ENCODE measurements at places on chromosomes 4 and X. TPM values are rescaled to one million over a fixed set of nuclear protein-coding genes. Genes with fewer than 3 reads are reported as not detected.

DNA sequence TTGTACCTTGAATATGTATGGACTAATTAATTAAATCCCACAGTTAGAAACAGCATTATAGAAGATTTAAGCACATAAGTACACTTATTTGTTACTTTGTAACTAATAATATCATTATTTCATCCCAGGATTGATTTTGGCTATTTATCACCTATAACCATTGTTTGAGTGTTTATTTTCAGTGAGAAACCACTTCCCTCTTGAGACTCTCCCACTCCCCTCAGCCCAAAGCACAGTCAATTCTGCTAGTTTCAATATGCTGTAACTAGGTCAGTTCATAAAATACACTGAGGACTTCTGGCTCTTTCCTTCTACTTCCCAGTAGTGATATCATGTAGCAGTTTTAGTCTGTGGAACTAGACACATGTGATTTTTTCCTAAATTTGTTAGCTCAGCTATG is 16.3 kb downstream of the OFD1 start:
- no peak for DNase-seq

GRCh38 chr4:151485541-151486131 is 76.7 kb downstream of the FHIP1A start:
- DNase-seq, result no peak

DNA sequence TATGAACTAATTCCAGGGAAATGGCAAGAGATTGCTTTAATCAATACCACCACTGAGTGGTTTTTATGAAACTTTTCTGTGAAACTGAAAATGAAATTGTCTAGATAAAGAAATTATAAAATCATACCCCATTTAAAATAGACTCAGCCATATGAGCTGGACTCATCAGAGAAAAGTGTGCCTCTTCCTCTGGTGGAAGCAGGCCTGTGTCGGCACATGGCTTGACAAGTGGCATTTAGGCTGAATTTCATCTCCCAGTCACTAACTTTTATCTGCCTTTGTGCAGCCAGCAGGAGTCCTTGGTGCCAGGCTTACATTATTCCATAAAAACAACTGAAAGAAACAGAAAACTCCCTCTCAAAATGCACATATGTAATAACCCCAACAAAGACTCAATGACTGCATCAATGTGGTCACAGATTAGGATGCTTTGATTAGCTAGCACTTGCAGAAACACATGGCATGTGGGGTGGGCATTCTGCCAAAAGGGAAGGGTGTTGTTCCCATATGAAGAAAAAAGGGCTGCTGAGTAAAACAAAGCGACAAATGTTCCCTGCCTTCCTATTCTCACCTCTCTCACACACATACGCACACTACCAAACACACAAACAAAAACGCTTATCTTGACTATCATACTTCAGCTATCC is 232.3 kb downstream of the PABPC4L start:
- no peak for DNase-seq

DNA sequence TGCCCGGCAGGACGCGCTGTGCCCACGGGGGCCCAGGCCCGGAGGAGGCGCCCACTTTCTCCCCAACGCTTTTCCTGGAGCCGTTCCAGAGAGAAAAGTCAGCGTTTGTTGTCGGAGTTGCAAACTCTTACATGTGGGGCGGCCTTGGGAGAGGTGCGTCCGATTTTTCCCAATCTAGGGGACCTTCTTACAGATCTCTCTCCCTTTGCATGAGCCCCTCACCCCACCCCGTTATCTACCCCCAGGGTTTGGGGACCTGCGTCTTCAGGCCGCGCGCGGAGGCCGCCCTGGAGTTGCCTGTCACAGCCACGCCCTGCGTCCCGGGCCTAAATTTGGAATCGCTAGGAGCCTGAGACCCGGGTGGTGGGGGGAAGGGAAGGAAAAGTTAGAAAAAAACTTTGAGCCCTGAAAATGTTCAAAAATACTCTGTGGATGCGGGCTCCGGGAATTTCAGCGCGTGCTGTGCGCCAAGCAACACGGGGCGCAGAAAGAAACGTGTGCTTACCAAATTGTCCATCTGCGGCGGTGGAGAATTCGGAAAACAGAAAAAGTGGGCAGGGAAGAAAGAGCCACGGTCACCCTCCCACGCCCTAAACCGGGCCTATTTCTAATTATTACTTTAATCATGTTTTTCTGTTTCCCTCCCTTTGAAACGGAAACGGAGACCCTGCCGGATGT is 587 bp downstream of the CD99 start:
- no peak for DNase-seq

GRCh38 chrX:73766431-73766795 is 203.4 kb downstream of the CHIC1 start:
- DNase-seq, result no peak

DNA sequence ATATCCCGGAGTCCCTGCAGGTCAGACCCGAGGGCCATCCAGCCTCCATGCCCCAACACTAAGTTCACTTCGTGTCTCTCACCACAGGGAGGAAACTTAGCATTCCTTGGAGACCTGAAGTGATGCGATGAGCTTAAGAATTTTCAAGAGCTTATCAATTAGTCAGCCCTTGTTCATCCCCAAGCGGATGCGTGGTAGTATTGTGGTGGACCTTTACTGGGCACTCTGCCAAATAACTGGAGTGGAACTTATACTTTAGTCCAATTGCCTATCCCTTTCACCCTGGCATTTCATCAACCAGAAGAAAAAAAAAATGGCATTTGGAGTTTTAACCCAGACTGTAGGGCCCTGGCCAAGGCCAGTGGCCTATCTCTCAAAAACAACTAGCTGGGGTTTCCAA is 137.1 kb downstream of the RELL1 start:
- DNase-seq, result peak; percentile 71

- DNase-seq, result peak; percentile 39
These were observed 96.4 kb downstream of the PGRMC2 start for GRCh38 chr4:128191115-128191781.

- no peak for DNase-seq
These were observed 30.3 kb downstream of the AMMECR1 start for GRCh38 chrX:110287605-110288004.

DNA sequence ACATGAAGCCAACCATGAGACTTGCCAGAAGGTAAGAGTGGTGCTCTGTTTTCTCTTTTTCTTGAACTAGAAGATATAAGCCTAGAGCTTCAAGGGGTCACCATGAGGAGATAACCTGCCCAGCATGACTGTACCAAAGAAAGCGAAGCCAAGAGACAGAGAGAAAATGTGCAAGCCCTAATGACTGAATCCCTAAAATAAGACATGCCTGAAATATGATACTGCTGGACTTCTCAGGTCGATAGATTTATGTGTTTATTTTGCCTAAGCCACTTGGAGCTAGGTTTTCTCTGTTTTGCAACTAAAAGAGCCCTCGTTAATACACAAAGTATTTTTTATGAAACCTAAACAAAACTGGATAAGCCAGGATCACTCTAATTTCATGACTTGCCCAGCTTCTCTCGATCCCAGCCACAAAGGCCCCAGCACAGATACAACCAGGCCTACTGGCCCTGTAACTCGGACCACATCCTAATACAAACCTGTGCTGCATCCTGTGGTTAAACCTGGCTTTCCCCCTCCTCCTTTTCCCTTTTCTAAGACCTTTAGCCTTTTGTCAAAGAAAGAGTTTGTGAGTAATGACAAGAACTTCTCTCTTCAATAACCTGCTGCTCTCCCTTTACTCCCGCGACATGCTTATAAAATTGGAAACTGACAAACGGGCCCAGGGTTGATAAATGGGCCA is 185.8 kb downstream of the APBB2 start:
- DNase-seq, result no peak

DNA sequence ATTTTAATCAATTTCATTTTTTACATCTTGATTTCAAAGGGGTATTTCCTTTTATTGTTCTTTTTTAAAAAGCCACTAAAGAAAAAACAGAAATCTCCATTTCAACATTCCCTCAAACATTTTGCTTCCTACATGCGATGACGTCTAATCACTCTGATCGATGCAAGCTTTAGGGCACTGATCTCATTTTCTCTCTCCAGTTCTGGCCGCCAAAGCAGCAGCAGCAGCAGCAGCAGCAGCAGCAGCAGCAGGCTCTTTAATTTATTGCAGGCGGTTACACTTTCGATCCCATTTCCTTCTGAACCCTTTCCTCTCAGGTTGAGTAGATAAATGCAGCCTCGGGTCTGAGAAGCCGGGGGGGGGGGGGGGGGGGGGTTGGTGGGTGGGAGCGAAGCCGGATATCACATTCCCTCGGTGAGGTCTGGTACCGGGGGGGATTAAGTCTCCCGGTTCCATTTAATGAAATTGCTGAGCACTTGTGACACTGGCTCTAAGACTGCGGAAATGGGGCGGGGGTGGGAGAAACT is 3.4 kb upstream of the PCDH7 start:
- no peak for DNase-seq

DNA sequence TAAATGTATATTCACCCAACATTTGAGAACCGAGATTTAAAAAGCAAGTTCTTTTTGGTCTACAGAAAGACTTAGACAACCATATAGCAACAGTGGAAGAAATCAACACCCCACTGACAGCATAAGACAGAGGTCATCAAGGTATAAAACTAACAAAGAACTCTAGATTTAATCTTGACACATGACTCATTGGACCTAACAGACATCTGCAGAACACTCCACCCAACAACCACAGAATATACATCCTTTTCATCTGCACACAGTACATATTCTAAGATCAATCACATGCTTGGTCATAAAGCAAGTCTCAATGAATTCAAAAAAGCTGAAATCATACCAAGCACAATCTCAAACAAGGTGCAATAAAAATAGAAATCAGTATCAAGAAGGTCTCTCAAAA is 65.8 kb downstream of the SPIN4 start:
- DNase-seq, result no peak

GRCh38 chr4:81635739-81636138 is 164.0 kb upstream of the RASGEF1B start:
- DNase-seq, result no peak

DNA sequence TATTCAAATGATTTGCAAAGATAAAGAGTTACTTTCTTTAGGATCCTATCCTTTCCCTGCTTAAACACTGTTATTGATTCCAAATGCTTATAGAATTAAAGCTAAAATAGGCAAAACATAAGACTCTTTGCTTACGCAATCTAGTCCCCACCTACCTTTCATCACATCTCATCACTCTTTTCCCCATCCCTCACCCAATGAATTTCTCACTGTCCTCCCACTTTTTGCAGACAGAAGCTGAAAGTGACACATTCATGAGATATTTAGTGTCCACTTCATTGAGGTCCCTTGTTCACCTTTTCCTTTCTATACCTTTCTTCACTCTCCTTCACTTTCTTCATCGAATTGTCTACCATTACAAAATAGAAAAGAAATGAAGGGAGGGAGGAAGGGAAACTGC is 424 bp downstream of the SATL1 start:
- DNase-seq, result no peak

Gene BANK1
- total RNA-seq, result not detected

Gene PCDH11X
- not detected for total RNA-seq

Gene IL21
- total RNA-seq, result not detected

Gene SORCS2
- not detected for total RNA-seq

Gene MUC7
- not detected for total RNA-seq

Gene EVC
- total RNA-seq, result 33.4 TPM
